ENCODE measurements at places on chromosomes 16 and 17.

DNA sequence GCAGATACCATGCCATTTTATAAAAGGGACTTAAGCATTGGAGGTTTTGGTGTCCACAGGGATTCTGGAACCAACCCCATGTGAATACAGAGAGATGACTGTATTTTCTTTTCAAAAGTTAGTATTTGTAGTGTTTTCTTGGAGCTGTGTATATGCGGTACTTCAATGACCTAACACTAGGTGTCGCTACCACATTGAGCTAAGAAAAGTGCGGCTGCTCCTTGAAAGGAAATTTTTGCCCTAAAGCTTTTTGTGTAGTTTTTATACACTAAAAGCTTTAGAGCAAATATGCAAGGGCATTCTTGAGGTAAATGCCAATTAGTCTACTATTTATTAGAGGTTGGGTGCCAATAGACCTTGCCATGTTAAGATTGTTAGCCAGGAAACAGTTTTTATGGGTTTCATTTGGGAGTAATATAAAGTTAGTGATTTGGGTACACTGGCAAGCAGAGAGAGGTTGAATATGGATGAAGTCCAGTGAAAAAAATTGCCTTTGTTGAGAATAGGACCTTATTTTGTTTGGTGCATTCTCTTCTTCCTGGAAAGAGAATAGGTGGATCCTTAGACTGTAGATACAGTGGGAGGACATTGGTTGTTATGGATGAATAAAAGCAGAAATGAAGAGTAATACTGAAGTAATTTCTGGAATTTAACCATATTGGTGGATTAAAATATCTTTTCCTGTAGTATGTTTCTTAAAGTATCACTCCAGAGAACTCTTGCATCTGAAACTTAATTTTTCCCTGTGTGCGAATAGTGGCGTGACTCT, 43.3 kb downstream of the BCAS3 start:
- peak; percentile 64 for DNase-seq

DNA sequence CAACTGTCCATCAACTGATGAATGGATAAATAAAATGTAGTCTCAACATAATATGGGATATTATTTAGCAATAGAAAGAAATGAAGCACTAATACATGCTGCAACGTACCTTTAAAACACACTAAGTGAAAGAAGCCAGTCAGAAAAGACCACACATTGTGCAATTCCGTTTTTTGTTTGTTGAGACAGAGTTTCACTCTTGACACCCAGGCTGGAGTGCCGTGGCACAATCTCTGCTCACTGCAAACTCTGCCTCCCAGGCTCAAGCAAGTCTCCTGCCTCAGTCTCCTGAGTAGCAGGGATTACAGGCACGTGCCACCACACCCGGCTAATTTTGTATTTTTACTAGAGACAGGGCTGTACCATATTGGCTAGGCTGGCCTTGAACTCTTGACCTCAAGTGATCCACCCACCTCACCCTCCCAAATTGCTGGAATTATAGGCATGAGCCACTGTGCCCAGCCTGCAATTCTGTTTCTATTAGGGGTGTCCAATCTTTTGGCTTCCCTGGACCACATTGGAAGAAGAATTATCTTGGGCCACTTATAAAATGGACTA, 40.1 kb downstream of the SCNN1B start:
- DNase-seq: no peak

- DNase-seq: no peak
Observed at GRCh38 chr17:73902416-73903181, 258.4 kb upstream of the SDK2 start.

DNA sequence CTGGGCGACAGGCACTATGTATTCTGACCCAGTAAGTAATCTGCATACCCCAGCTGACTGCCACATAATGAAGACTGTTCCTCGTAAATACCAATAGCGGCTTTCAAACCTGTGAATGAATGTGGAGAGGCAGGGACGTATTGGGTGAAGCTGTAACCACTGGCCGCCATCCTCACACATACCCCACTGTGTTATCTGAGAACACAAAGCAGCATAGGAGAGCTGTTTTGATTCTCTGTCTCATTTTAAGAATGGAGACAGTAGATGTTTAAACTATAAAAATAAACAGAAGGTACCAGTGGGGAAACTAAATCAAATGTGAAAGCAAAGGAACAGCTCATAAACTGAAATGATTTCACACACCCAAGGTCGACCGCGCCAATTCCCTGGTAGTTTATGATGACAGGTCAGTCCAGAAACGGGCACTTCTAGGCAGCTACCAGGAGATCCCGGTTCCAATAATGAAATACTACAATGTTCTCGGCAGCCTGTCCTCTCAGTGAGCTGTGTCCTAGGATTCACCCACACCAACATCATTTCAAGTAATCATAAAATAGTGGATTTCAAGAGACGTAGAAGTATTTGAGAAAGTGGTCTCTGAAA, 109.7 kb downstream of the ADCY9 start:
- no peak for DNase-seq

- no peak for DNase-seq
Observed at GRCh38 chr17:61245706-61246135, 153.9 kb upstream of the TBX2 start.

DNA sequence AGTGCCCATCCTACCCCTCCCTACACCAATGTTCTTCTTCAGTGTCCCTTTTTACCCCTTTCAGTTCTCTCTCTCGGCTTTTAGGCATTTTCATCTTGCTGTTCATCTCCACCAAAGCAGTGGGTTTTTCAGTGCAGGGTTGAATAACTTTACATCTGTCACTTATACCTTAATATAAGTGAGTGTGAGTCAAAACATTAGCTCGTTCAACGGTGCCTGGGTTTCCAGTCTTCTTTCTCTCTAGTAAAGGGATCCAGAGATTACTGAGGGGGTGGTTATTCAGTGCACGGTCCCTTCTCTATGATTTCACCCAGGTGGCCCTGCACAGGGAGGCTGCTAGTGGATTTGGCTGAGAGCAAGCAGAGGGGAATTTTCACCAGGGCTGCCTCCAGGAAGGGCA, 210.6 kb upstream of the CDH5 start:
- DNase-seq: no peak

DNA sequence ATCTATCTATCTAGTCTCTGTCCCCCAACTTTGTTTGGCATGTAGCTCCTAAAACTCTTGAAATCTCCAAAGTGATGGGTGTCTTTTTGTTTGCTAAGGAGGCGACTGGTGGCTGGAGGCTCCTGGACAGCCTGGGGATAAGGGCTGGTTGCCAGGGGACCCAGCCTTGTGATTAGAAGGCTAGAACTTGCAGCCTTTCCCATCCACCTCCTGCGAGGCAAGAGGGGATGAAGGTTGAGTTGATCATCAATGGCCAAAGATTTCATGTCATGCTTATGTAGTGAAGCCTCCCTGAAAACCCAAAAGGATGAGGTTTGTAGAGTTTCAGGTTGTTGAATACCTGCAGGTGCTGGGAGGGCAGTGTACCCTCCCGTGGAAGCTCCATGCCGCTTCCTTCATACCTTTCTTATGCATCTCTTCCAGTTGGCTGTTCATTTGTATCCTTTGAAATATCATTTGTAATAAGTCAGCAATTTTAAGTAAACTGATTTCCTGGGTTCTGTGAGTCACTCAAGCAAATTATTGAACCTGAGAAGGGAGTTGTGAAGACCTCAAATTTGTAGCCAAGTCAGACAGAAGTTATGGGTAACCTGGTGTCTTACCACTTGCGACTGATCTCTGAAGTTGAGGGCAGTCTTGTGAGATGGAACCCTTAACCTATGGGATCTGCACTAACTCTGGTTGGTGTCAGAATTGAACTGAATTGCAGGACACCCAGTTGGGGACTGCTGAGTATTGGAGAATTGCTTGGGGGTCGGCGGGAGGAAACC, 202.4 kb downstream of the SEC14L1 start:
- peak; percentile 5 for DNase-seq

- no peak for DNase-seq
Observed at GRCh38 chr17:73533781-73534180, 110.5 kb downstream of the SDK2 start.

DNA sequence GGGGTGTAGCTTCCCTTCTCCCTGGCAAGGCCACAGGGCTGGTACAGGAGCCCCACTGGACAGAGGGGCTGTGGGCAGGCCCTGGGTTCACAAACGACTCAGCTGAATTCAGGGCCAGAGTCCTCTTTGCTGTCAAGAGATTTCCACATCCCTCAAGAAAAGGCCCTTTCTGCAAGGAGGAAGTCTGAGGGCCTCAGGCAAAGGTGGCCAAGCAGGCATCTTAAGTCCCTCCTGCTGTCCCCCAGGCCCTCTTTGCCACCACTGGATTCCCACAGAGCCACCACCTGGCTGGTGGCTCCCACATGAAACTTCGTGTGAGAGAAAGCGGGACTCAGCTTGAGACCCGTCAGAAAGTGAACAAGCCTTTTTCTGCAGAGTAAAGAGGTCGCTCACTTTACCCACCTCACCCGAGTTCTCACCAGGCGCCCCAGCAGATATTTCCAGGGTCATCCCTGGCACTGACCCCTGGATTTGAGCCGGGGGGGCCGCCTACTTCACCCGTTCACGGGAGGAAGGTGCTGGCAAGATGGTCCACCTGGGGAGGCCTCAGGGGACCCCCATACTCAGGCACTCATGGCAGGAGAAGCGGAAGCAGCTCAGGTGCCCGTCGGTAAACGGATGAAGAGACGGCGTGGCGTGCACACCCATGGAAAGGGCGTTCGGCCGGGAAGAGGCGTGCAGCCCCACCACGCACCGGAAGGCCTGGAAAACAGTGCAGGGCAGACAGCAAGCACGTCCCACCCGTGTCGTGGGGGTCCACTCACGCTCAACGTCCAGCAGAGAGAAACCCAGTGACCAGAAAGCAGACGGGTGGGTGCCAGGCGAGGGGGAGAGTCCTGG, 3.6 kb downstream of the RNF166 start:
- no peak for DNase-seq

DNA sequence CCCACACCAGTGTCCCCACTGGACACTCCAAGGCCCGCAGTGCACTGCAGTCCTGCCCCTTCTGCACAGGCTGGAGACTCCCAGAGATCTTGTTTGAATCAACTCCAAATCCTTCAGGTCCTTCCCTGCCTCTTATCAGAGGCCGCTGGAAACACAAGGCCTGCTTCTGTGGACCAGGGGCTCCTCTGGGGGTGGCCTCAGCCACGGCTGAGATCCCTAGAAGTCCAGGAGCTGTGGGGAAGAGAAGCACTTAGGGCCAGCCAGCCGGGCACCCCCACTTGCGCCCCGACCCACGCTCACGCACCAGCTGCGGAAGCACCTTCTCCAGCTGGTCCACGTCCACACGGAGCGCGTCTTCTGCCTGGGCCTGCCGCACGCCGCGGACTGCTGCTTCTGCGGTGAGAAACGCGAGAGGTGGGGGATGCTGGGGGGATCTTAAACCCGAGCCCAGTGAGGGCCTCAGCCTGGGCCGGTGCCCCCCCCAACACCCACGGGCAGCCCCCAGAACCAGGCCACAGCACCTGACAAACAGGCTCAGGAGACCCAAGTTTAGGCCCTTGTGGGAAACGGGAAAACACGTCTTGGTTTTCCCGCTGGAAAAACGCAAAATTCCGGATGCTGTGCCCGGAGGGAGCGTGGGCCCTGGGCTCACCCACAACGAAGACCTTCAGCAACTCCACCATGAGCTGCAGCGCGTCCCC, 3.5 kb downstream of the CENPX start:
- DNase-seq: no peak

DNA sequence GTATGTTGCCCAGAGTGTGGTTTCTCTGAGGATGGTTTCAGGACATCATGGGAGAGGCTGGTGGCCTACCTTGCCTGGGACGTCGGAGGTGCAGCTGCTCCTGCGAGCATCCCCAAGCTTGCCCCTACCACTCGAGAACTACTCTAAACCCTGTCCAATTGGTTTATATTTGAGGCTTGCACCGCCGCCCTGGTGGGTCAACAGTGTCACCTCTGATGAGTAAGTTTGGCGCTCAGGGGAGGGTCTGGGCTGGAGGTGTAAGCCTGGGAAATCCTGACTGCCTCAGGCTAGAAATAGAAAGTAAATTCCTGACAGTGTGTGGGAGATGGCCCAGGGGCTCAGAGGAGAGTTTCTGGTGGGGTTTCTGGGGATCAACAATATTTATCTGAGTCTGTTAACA, 48.2 kb downstream of the CCDC42 start:
- DNase-seq: no peak

DNA sequence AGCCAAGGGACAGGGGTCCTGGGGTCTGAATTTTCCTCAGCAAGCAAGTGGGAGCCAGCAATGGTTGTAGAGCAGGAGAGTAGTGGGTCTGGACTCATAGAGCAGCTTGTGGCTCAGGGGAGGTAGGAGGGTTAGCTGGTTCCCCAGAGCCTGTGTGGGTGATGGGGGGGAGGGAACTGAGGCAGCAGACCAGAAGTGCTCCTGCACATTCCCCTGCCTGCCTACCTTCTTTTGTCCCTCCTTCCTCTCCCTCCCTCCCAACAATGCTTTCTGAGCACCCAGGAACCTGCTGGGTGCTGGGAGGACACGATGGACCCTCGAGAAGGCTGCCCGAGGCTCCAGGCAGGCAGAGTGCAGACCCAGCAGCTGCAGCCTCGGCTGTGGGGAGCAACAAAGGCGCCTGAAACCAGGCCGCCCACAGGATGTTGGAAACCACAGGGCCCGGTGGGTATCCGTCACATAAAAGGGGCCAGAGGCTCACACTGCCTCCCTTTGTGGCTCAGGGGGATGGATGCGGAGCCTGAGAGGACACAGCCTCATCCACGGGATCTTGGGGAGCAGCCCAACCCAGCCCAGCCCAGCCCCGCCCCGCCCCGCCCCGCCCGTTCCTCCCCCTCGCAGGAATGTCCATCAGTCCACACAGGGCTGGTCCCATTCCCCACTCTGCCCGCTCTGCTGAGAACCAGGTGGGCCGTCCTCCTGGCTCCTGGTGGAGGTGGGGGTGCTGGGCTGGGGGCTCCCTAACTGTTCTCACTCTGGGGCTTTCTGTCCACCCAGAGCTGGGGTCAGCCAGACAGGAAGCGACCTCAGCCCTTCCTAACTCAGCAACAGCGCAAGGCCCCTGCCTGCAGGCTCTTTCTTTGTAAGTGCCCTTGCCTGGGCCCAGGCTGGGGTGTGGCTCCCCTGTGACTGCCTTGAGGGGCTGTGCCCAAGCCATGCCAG, 1.7 kb upstream of the NLRC3 start:
- DNase-seq: no peak

DNA sequence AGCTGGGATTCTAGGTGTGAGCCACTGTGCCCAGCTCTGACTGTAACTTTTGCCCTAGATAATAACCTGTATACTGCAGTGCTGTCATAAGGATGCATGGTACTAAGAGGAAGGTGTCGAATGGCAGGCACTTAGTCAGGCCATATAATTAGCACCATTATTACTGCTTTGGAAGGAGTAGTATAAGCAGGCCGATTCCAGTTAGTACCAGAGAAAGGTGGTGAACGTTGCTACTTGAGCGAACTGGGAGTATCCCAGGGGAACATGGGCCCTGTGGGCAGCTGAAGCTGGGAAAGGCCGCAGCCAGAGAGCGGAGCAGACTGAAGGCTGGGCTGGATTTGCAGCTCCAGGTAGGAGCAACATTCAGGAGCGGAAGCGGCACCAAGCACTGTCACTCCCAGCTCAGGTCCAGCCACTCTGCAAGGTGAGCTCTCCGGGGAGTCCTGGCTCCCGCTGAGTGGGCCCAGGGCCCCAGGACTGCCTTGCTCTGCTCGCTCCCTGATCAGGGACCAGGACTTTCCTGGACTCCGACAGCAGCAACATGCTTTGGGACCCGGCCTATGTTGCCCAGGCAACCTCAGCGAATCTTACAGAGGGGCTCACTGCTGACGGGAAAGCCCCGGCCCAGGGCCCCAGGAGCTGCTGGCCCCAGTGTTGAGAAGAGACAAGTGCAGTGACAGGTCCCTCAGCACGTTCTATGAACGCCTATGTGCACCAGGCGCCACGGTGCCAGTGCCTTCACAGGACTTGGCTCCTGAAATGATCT, 28.6 kb downstream of the C16orf74 start:
- no peak for DNase-seq

- DNase-seq: no peak
Observed at GRCh38 chr16:22631264-22631663, 120.6 kb downstream of the NPIPB5 start.

Data from testis (tissue), 5 donors.